MCF 10A (cell line): ENCODE measurements at places on chromosomes 13 and 19. TPM values are rescaled to one million over a fixed set of nuclear protein-coding genes. Genes with fewer than 3 reads are reported as not detected.
A peak's percentile ranks its signal among the peaks of the same experiment; 100 is the strongest.

GRCh38 chr19:4497770-4498389, 20.4 kb downstream of the PLIN4 start:
- no peak for DNase-seq
- no peak overlapping the region for H3K27ac ChIP-seq
- H3K4me3 ChIP-seq = no peak overlapping the region
- no peaks in the 10 kb centered on the region for H3K4me1 ChIP-seq
- H3K36me3 ChIP-seq = peaks cover 43% of the 10 kb centered on the region
- no peaks in the 10 kb centered on the region for H3K27me3 ChIP-seq

DNA sequence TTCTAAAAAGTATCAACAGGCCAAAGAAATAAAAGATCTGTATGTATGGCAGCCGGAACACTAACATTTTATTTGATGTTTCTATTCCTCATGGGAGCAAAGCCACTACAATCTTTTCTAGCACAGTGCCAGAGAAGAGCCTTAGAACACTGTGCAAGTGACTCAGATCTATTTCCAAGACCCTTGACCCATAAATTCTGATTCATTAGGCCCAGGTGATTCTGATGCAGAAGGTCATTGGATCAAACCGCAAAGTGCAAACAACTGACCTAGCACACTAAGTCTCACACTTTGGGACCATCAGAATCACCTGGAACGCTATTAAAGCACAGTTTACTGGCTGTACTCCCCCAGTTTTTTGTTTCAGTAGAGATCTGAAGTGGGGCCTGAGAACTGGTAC, 87.6 kb downstream of the MYCBP2 start:
- H3K27ac ChIP-seq = no peak overlapping the region
- H3K4me1 ChIP-seq = no peaks in the 10 kb centered on the region
- no peak overlapping the region for H3K4me3 ChIP-seq
- H3K27me3 ChIP-seq = no peaks in the 10 kb centered on the region
- no peak for DNase-seq

- H3K27ac ChIP-seq = no peak overlapping the region
- H3K4me3 ChIP-seq = no peak overlapping the region
- H3K4me1 ChIP-seq = no peaks in the 10 kb centered on the region
Measured at GRCh38 chr19:1113030-1113985, 9.5 kb downstream of the GPX4 start.

DNA sequence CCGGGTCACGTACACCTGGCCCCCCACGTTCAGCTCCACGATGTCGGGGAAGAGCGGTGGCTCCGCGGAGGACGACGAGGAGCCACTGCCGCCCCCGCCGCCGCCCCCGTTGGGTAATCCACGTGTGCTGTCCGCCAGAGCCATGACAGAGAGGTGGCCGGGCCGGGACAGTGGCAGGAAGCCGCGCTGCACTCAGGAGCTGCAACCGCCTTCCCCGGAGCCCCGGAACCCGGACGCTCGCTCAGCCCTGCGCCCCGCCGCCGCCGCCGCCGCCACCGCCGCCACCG, 257 bp downstream of the KCTD12 start:
- H3K4me3 ChIP-seq = peak overlapping the region; percentile 94
- H3K27me3 ChIP-seq = no peaks in the 10 kb centered on the region
- no peaks in the 10 kb centered on the region for H3K36me3 ChIP-seq
- H3K4me1 ChIP-seq = peaks cover 34% of the 10 kb centered on the region
- no peak for DNase-seq

- DNase-seq = no peak
- H3K36me3 ChIP-seq = no peaks in the 10 kb centered on the region
- no peak overlapping the region for H3K27ac ChIP-seq
- no peak overlapping the region for H3K4me3 ChIP-seq
Measured at GRCh38 chr13:50783066-50783465, 60.4 kb downstream of the DLEU7 start.

GRCh38 chr13:43515531-43515930, 271.2 kb downstream of the ENOX1 start:
- no peaks in the 10 kb centered on the region for H3K27me3 ChIP-seq
- H3K27ac ChIP-seq = no peak overlapping the region
- H3K4me1 ChIP-seq = no peaks in the 10 kb centered on the region
- no peak for DNase-seq
- H3K36me3 ChIP-seq = no peaks in the 10 kb centered on the region

- no peaks in the 10 kb centered on the region for H3K36me3 ChIP-seq
- H3K4me1 ChIP-seq = no peaks in the 10 kb centered on the region
- H3K27me3 ChIP-seq = no peaks in the 10 kb centered on the region
- DNase-seq = no peak
- no peak overlapping the region for H3K27ac ChIP-seq
Measured at GRCh38 chr19:48830088-48830487, 6.2 kb downstream of the HSD17B14 start.

DNA sequence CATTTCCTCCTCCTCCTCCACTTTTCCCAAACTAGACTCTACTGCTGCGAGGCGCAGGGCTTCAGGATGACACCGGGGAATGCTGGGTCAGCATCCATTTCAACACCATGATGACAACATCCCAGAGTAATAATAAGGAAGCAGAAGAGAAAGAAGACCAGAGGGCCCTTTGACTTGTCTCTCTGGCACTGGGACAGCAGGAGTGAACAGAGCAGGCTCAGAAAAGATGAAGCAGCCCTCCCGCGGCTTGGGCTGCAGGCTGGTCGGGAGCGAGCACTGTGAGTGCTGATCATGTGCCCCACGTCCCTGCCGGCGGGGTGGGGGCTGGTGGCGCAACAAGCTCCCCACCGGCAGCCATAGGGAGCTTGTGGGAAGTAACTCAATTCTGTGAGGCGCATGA, 30.5 kb downstream of the RANBP3 start:
- H3K4me3 ChIP-seq = no peak overlapping the region
- H3K27ac ChIP-seq = no peak overlapping the region
- DNase-seq = no peak
- no peaks in the 10 kb centered on the region for H3K4me1 ChIP-seq

GRCh38 chr13:107992542-107992941, 222.8 kb downstream of the LIG4 start:
- H3K27me3 ChIP-seq = no peaks in the 10 kb centered on the region
- DNase-seq = no peak
- no peak overlapping the region for H3K4me3 ChIP-seq

DNA sequence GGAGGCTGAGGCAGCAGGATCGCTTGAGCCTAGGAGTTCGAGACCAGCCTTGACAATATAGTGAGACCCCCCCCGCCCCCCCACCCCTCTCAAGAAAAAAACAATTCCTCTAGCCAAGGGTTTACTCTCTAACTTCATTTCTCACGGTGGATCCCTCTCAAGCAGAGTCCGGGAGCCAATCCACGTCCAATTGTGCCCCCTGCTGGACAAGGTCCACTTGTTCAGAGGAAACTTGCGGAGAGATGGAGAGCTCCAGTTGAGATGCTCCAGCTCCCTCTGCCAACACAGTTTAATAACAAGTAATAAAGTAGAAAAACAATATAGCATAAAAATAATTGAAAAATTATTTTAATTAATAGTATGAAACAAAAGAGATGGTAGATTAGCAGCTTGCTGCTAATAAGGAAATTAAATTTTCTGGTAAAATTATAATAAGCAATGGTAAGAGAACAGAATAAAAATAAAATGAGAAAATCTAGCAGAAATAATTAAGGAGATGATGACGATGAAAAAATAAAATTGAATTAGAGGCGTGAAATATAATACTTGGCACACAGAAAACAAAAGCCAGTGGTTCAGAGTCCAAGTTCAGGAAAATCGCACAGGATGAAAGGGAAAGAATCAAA, 14.5 kb upstream of the SIGLEC14 start:
- peak; percentile 90 for DNase-seq
- H3K27ac ChIP-seq = no peak overlapping the region
- peaks cover 7% of the 10 kb centered on the region for H3K4me1 ChIP-seq
- peaks cover 30% of the 10 kb centered on the region for H3K27me3 ChIP-seq
- H3K36me3 ChIP-seq = no peaks in the 10 kb centered on the region

DNA sequence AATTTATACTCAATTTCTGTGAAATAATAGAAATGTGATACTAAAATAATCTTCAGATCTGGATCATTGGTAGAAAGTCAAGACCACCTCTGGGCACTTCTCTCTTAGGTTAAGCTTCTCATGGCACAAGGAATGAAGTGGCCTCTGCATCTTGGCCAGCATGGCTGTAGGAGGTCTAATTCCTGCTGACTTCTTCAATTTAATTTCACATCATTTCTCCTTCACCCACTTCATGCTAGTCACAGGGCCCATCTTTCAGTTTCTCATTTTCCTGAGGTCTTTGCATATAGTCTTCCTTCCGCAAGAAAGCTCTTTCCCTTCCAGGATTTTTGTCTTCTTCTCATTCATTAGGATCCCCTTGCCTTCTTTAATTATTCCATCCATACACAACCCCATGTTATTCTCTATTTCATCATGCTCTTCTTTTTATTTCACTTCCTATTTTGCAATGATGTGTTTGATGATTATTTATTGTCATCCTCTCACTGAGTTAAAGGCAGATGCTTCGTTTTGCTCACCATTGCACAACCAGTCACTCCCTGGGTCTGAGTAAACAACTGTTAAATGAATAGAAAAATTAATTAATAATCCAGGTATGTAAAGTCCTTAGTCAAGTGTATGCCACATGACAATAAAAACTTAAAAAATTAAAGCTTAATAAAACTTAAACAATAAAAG, 397.4 kb downstream of the SPRY2 start:
- peaks cover 8% of the 10 kb centered on the region for H3K4me1 ChIP-seq
- H3K27me3 ChIP-seq = no peaks in the 10 kb centered on the region
- no peak overlapping the region for H3K4me3 ChIP-seq

GRCh38 chr19:14477418-14478112, 2.4 kb upstream of the PTGER1 start:
- DNase-seq = no peak
- peaks cover 14% of the 10 kb centered on the region for H3K4me1 ChIP-seq
- no peaks in the 10 kb centered on the region for H3K27me3 ChIP-seq
- H3K4me3 ChIP-seq = no peak overlapping the region

GRCh38 chr13:102220681-102221228, 181.1 kb downstream of the FGF14 start:
- no peaks in the 10 kb centered on the region for H3K4me1 ChIP-seq
- no peak overlapping the region for H3K4me3 ChIP-seq
- no peak overlapping the region for H3K27ac ChIP-seq
- H3K36me3 ChIP-seq = no peaks in the 10 kb centered on the region
- no peak for DNase-seq
- no peaks in the 10 kb centered on the region for H3K27me3 ChIP-seq

- no peak overlapping the region for H3K27ac ChIP-seq
- no peaks in the 10 kb centered on the region for H3K36me3 ChIP-seq
- no peak for DNase-seq
- no peaks in the 10 kb centered on the region for H3K27me3 ChIP-seq
Measured at GRCh38 chr19:2354670-2355069, 5.4 kb upstream of the TMPRSS9 start.

The ZSWIM4 gene
- total RNA-seq = 9.2 and 9.4 TPM in 2 replicates

The LRRC8E gene
- total RNA-seq = 10.3 and 11.8 TPM in 2 replicates

The PRR20B gene
- total RNA-seq = not detected in 2 replicates

The HNRNPUL1 gene
- 179 and 204 TPM in 2 replicates for total RNA-seq

The KLK3 gene
- not detected in 2 replicates for total RNA-seq

The PEAK3 gene
- not detected in 2 replicates for total RNA-seq

The APOC4 gene
- not detected in 2 replicates for total RNA-seq

The SIGLEC5 gene
- not detected in 2 replicates for total RNA-seq
